ENCODE measurements at places on chromosomes 2 and 18.

DNA sequence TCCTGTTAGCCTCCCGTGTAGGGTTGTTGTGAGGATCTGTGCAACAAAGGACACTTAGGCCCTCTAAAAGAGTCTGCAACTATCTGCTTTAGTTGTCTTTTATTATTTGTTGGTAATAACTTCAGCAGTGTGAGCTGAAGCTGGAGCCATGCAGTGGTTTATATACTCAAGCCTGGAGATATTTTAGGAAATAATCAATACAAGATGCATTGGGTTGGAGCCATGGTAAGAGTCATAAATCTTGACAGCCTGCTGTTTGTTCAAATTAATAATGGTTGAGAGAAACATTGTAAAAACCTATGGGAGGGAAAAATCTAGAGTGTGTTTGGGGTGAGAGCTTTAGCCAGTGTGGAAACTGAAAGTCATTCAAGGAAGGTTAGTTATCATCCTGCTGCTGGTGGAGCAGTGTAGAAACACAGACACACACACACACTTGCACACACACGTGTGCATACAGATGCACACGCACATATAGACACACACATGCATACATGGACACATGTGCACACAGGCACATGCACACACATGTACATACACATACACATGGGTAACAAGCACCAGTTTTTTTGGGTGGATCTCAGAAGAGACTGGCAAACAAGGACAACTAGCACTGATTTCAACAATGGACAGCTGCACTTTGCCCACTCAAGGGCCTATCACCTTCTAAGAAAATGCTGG, 51.0 kb downstream of the ACOXL start:
- no peak for DNase-seq

DNA sequence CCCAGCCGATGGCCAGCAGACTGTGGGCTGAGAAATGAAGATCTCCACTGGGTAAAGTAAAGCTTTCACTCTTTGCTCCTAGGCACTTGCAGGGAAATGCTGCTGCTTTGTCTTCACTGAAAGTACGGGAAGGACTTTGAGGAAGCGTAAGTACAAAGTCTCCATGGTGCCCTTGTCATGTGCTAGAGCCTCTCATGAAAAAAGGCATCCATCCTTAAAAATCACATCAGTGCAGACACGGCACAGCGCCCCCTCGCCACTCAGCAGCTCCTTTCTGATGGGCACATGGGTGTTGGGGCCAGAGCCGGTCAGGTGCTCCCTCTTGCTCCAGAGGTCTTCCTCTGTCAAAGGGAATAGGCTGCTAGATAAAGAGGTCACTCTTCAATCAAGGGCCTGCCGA, 109.0 kb upstream of the STPG4 start:
- DNase-seq, result no peak

- DNase-seq, result no peak
Observed at GRCh38 chr2:29388071-29388470, 272.9 kb downstream of the CLIP4 start.

DNA sequence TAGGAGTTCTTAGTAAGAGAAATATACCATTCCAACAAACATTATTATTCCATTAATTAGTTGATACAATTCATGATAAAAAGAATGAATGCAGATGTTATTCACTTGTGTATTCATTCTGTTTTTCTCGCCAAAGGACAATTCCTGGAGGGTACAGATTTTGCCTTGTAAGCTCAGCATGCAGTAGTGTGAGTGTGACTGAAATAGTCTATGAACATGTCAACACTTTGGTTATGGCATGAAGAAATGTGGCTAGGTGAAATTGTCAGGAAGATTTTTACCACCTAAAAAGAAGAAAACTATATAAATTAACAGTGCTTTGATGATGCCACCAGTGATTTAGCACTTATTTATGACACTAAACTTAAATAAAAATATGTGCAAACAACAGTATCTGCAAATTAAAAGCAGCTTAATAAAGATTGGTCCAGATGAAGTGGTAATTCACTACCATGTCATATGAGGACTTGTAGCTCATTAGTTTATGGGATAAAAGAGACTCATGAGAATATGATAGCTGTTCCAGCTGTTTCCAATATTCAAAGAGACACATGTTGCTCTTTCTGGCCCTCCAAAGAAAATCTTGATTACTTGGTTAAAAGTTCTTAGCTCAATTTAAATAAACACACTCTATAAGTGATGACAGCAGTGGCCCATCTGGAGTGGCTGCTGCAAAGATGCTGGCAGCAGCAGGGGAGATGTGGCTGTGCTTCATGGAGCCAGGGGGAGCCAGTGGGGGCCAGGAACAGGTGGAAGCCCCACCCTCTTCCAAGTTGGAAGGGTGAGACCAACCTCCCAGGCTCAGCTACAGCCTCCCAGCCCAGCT, 165.0 kb downstream of the CDH19 start:
- peak; percentile 73 for DNase-seq

- DNase-seq, result no peak
Observed at GRCh38 chr18:45248240-45248903, 366.9 kb upstream of the SLC14A2 start.
